ENCODE measurements at places on chromosomes 7 and 10. TPM values are rescaled to one million over a fixed set of nuclear protein-coding genes. Genes with fewer than 3 reads are reported as not detected.

The SPDYE1 gene
- total RNA-seq: not detected

The RAPGEF5 gene
- 1.9 TPM for total RNA-seq

The EBF3 gene
- not detected for total RNA-seq

The CFAP69 gene
- 3.7 TPM for total RNA-seq

The UNCX gene
- not detected for total RNA-seq

The CCL24 gene
- not detected for total RNA-seq

The ZNF503 gene
- total RNA-seq: 8.1 TPM

The TMEM196 gene
- total RNA-seq: not detected

The MOGAT3 gene
- not detected for total RNA-seq
